GF-D8 (cell line): ENCODE measurements at places on chromosomes 4 and X.

DNA sequence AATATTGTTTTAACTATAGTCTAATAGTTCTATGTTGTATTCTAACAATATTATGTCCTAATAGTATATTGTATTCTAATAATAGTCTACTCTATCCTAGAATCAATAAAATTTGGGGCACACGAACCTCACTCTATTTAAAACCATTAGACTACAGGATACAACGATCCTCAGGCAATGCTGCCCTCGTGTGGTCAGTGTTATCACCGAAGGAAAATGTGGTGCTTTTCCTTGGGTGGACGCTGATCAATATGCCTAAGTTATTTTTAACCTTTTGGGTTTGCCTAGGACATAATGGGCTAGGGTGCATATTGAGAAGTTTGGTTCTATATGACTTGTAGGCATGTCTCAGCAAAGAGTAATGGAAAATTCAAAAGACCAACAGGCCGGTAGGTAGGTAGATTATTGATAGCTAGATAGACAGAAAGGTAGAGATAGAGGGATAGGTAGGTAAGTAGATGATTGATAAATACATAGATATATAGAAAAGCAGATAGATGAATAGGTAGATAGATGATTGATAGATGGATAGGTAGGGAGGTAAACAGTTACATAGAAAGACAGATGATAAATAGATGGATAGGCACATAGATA is 75.1 kb downstream of the PRKX start:
- no peak for DNase-seq

DNA sequence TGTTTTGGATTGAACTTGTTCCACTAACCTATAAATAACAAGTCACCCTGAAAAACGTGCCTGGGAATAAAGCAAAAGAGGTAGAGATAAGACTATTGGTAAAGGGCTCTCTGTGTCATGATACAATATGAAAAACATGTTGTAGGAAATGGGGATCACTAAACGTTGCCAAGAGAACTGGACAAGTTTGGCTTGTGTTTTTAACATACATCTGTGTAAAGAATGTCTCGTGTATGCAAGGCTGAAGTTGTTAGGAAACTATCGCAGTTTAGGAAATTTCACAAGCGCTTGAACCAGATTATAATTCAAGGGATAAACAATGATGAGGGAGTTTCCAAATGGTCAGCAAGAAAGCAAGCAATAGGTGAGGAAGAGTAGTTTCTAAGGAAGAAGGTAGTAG is 655.8 kb downstream of the PCDH7 start:
- DNase-seq: no peak

GRCh38 chrX:46234775-46235174 is 310.4 kb downstream of the ZNF674 start:
- no peak for DNase-seq

- DNase-seq: no peak
These were observed 1644.9 kb upstream of the TENM3 start for GRCh38 chr4:180598281-180598680.

- no peak for DNase-seq
These were observed 43.2 kb upstream of the TMSB15B start for GRCh38 chrX:103919270-103919637.

DNA sequence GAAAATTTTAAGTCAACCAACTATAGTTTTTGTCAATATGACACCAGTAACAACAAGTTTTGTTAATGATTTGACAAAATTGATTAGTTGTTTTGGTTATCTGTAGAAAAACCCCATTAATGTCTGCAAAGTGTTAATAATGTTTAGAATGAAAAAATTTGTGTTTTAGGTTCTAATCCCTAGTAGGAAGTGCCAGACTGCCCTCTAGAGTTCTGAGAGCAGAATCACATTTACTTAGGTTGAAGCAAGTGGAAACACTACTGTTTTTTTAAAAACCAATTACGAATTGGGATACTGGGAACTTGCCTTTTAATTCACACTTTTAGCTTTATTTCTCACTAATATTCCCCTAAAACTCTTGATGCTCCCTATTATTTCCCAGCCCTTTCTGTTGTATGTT is 101.1 kb upstream of the CYLC1 start:
- DNase-seq: no peak

- no peak for DNase-seq
These were observed 47.0 kb downstream of the RAI2 start for GRCh38 chrX:17814059-17814458.

GRCh38 chr4:16759931-16760582 is 138.4 kb downstream of the LDB2 start:
- DNase-seq: no peak

GRCh38 chr4:1048773-1049590 is 37.6 kb downstream of the FGFRL1 start:
- DNase-seq: no peak

GRCh38 chrX:122219226-122219625 is 964.9 kb upstream of the GRIA3 start:
- no peak for DNase-seq

GRCh38 chr4:38842994-38843393 is 13.6 kb downstream of the TLR6 start:
- no peak for DNase-seq

GRCh38 chr4:147596981-147597380 is 20.2 kb upstream of the TMEM184C start:
- no peak for DNase-seq

DNA sequence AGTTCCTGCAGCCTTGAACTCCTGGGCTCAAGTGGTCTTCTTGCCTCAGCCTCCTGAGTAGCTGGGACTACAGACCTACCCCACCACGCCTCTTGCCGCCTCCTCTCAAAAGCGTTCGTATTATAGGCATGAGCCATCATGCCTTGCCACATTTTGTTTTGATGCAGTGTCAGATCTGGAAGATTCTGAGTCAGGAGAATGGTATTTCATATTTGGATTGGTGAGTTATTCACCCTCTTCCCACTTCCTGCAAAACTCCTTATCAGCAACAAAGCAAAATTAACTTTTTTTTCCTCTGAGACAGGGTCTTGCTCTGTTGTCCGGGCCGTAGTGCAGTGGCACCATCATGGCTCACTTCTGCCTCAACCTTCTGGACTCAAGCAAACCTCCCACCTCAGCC is 29.6 kb downstream of the REST start:
- no peak for DNase-seq

DNA sequence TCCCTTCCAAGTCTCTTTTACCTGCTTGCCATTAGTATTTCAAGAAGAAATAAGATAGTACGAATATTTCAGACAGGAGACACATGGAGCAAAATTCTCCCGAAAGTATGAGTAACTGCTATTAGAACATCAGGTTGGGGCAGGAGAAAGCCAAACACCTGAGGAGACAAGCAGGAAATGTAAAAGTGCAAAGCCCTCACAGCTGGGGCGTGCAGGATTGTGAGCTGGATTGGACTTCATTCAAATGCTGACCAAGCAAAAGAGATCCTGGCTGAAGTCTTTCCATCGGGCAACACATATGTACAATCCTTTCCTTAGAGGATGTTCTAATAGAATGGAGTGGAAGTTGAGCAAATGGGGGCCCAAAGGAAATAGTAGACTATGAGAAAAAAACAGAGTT is 76.8 kb downstream of the DTHD1 start:
- DNase-seq: no peak
